ENCODE measurements at places on chromosomes 13 and 19.

DNA sequence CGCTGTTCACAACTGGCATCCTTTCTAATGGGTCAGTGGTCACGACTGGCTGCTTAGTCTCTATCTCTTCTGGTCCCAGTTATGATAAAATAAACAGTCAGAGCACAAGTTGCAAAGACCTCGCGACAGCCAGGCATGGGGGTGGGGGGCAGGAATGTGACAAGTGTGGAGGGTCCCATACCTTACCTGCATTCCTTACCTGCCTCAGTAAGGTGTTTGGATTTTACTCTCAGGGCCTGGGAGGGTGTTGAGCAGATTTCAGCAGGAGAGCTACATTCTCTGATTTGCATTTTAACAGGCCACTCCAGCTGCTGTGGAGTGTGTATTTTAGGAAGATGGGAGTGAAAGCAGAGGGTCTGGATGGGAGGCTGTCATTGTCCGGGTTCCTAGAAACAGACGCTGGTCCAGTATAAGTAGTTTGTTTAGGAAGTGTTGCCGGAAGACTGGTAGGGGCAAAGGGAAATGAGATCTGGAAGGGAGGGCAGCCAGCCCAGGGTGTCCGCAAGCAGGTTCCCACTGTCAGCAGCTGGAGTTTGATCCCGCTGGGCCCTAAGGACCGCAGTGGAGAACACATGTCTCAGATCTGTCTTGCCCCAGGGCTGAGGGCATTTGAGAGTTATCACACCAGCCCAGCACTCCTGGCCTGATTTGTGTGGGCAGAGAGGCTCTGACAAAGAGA, 920.0 kb downstream of the UQCRFS1 start:
- no peak for DNase-seq

DNA sequence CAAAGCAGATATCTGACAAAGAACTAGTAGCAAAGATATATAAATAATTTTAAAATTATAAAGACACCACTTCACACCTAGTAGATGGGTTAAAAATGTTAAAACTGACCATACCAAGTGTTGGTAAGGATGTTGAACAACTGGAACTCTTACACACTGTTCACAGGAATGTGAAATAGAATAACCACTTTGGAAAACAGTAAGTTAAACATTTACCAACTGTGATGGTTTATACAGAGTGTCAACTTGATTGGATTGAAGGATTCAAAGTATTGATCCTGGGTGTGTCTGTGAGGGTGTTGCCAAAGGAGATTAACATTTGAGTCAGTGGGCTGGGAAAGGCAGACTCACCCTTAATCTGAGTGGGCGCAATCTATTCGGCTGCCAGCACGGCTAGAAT, 19.2 kb downstream of the UTP14C start:
- no peak for DNase-seq

- no peak for DNase-seq
Measured at GRCh38 chr13:29294821-29295220, 300.7 kb downstream of the SLC7A1 start.

GRCh38 chr13:29835280-29836061, 14.9 kb downstream of the UBL3 start:
- no peak for DNase-seq

GRCh38 chr13:51347099-51347498, 7.6 kb downstream of the SERPINE3 start:
- no peak for DNase-seq

DNA sequence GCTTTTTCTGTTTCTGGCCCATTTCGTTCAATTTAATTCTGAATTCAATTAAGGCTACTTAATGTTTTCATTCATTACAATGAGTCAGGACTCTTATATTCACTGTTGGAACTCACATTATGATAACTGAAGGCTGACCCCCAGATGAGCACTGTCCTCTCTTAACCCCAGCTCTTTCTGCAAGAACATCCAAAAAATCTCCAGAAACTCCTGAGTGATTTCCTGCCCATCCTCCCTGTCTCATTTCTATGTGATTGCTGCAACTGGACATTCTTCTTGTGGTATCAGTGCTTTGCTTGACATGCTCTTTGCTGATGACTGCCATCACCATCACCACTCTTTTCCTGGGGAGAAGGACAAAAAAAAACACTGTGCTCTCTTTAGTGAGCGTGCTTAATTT, 240.3 kb downstream of the SPRY2 start:
- DNase-seq: no peak

- DNase-seq: no peak
Measured at GRCh38 chr19:49287141-49287770, 37.7 kb downstream of the SLC6A16 start.

GRCh38 chr13:50126993-50127725, 111.9 kb downstream of the KCNRG start:
- DNase-seq: no peak

DNA sequence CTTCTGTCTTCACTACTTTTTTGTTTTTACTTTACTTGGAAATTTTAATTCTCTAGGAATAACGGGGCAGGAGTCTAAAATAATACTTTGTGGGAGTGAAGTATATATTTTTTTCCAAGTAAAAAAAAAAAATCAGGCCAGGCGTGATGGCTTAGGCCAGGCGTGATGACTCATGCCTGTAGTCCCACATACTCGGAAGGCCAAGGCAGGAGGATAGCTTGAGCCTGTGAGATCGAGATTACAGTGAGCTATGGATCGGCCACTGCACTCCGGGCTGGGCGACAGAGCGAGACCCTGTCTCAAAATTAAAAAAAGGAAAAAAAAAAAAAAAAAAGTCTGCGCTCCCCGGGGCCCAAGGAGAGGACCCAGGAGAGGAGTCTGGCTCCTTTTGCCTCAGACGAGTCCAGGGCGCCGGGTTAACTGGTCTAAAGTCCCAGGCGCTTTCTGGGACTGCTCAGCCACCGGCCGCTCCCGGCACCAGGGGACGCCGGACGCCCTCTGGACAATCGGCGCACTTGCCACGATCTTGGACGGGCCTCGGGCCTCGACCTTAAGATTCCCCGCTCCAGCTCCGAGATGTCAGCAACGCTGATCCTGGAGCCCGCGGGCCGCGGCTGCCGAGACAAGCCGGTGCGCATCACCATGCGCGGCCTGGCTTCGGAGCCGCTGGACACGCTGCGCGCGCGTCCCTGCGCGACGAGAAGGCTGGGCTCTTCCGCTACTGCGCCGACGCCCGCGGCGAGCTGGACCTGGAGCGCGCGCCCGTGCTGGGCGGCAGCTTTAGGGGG, 2.7 kb upstream of the ZFP82 start:
- no peak for DNase-seq

- DNase-seq: no peak
Measured at GRCh38 chr19:44812142-44812718, 3.3 kb downstream of the BCAM start.

- DNase-seq: no peak
Measured at GRCh38 chr19:48817585-48818124, 6.8 kb upstream of the BCAT2 start.

- DNase-seq: no peak
Measured at GRCh38 chr13:113862191-113862930, 1.5 kb downstream of the GAS6 start.

GRCh38 chr13:29292045-29292444, 303.4 kb downstream of the SLC7A1 start:
- DNase-seq: no peak

DNA sequence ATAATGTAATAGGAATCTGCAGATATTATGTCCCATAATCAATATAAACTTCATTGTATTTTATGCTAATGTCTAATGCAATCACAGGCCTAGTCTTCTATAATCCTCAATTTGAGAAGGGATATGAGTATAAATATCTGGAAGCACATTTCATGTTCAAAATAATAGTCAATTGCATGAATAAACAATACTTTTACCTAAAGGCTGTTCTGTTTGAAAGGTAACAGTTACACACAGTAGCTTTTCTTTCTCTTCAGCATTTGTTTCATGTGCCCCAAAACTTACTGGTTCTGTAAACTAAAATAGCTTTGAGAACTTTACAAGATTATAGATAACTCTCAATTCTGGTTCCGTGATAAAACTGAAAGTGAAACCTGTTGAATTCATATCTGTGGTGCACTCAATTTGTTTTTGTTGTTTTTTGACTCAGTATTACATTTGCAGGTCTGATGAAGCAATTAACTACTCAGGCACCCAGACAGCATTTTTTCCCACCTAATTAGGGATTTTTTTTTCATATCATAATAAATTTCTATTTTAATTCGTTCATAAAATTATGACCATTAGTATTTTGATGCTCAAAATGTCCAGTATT, 1193.8 kb downstream of the SLITRK1 start:
- DNase-seq: no peak

GRCh38 chr13:92602560-92602959, 624.0 kb upstream of the GPC6 start:
- no peak for DNase-seq

DNA sequence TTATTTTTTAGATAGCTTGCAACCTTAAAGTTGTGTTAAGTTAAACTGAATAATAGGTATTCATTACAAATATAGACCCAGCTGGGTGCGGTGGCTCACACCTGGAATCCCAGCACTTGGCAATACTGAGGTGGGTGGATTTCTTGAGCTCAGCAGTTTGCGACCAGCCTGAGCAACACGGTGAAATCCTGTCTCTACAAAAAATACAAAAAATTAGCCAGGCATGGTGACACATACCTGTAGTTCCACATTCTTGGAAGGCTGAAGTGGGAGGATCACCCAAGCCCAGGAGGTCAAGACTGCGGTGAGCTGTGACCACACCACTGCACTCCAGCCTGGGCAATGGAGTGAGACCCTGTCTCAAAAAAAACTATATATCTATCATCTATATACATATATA, 386.5 kb downstream of the PCDH17 start:
- DNase-seq: no peak

- no peak for DNase-seq
Measured at GRCh38 chr13:102686024-102686423, 8.8 kb downstream of the METTL21C start.

DNA sequence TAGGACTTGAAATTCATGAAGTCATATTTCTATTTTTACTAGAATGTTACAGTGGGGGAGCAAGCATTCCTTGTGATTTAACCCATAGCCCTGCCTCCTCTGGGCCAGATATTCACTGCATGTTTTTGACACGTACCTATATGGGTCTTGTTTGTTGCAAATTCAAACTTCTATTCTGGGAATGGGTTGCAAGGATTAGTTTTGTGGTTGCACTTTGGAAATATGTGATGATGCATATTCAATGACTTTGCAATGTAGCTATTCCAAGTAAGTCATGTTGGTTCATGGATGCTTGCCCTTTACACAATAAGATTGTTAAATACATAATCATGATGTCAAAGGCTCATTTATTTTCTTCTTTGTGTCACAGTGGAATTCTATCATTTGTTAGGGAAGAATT, 440.8 kb downstream of the TDRD3 start:
- no peak for DNase-seq

- DNase-seq: no peak
Measured at GRCh38 chr13:23609414-23609760, 39.2 kb downstream of the TNFRSF19 start.

- no peak for DNase-seq
Measured at GRCh38 chr19:41363371-41363752, 587 bp downstream of the B9D2 start.

- DNase-seq: no peak
Measured at GRCh38 chr13:43522788-43523187, 264.0 kb downstream of the ENOX1 start.

All from stimulated activated CD8-positive, alpha-beta memory T cell treated with anti-CD3 and anti-CD28 coated beads, Interleukin-15, amount 100 ng/mL, for 1 hour (primary cell).